ENCODE measurements at places on chromosomes 2 and 18.
A peak's percentile ranks its signal among the peaks of the same experiment; 100 is the strongest.

- no peak for DNase-seq
Measured at GRCh38 chr2:162435676-162436075, 91.7 kb downstream of the GCA start.

GRCh38 chr2:180985771-180986395 lies 5.5 kb downstream of the UBE2E3 start:
- no peak for DNase-seq

DNA sequence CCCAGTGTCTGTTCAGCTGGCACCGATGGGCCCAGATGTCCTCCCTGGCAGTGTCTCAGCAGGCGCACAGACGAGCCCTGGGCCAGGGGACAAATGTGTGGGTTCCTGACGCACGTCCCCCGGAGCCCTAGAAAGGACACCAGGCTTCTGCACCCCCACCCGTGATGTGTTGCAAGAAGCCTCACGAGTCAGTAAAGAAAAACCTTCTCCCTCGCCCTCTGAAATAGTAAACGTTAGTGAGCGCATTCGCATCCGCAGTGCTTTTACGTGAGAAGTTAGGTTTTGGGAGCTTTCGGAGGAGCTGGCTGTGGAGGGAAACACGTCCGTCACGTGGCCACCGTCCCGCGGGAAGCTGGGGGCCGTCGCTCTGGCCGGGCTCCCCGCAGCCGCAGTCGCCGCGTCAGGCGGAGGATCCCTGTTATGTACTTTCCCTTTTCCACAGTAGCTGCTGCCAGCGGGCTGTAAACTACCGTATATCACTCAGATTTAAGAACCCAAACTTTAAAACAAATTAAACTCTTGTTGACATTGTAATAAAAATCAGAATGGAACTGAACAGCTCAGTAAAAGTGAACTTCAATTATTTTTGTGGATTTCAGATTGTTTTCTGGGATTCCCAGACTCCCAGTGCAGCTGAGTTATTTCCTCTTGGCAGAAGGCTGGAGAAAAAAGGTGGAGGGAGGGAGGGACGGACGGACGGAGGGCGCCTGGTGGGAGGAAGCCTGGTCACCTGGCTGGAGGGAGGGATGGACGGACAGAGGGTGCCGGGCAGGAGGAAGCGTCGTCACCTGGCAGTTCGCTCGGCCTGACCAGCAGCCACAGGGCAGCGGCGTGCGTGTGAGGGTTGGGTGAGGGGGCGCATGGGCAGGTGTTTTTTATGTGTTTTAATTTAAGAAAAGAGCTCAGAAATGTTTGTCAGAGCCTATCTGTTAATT lies 112.1 kb downstream of the NFATC1 start:
- peak; percentile 86 for DNase-seq

- no peak for DNase-seq
Measured at GRCh38 chr2:150162241-150162942, 325.1 kb downstream of the RND3 start.

DNA sequence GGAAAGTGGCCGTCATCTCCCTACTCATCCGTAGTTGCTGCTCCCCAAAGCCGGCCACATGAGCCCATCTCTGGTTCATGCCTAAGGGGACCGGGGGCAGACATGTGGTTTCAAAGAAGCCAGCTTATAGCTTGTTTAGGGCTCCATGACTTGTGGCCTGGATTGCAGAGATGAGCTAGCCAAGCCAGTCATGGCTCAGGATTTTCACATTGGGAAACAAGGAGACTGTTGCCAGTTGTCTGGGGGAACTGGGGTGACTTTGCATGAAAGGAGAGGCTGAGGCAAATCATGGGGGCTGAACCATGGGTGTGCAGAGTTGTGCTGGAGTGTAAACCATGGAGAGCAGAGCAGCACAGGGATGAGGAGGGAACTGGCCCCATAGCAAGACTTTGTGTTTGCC lies 183.0 kb upstream of the APCDD1 start:
- DNase-seq, result no peak

GRCh38 chr2:220451438-220451837 lies 824.0 kb downstream of the SLC4A3 start:
- no peak for DNase-seq

DNA sequence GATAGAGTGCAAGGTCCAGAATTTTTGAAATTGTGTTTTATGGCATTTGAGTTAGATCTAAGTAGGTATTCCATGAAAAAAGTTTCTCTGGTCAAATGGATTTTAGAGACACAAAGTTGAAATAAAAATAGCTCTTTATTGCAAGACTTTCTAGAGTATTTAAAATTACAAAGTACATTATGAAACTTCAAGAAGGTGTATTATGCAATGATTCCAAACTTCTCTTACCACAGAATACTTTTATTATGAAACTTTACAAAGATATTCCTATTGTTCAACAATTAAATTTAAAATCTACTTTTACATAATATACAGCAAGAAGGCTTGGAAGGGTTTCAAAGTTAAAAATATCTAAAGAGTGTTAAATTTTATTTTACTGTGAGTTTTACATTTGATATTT lies 65.9 kb downstream of the CALCRL start:
- no peak for DNase-seq

DNA sequence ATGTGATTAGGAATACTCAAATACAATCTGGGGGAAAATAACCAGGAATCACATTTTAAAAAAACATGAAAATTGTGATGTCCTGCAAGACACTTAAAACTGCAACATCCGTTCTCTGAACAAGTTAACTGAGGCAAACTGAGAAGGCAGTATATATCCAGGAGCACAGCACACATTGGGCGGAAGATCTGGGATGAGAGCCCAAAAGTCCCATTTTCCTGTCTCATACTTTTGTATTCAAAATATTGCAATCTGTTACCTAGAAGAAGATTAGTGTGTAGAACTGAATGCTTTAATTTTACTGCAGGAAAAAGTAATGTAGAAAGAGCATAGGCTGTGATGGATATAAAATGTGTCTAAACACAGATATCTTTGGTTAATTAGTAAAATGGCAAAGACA lies 276.8 kb upstream of the FANCL start:
- no peak for DNase-seq

DNA sequence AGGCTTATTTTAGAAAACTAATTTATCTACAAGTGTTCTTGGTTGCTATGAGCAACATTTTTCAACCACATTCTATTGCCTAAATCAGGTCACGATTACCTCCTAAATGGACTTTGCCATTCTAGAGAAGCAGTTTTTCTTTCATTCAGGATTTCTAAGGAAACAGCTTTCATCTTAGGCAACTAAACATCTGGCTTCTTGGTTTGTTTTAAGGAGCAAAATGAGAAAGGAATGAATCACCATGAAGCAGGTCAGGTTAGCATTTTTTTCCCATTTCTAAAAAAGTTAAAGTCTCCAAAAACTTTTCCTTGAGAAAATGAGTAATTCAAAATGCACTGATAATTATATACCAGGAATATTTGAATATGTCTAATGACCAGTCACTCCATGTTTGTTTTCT lies 114.8 kb downstream of the GAREM1 start:
- DNase-seq, result no peak

DNA sequence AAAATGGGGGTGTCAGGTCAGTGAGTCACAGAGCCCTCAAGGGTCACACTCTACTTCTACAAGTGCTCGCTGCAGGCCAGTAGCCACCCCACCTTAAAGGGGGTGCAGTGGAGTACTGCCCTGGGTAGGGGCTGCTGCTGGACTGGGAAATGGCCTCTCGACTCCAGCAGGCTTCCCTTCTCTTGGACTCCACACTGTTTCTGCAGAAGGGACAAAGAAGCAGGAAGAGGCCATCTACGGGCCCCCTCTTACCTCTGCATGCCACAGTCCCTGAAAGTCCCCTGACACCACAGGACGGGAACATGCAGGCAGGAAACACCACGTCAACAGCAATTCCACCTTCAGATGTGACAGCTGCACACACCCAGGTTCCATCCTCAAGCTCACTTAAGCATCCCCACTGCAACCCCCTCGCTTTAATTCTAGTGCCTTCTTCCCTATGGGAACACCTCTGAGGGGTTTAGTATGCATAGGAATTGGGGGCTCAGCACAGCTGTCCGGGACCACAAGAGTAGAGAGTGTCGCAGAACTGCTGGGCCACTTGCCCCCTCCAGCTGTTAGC lies 22.3 kb downstream of the SNED1 start:
- DNase-seq, result no peak

- DNase-seq, result no peak
Measured at GRCh38 chr2:44296653-44297052, 21.4 kb downstream of the SLC3A1 start.

GRCh38 chr18:55500316-55501086 lies 87.5 kb downstream of the TCF4 start:
- no peak for DNase-seq

GRCh38 chr18:41490861-41491260 lies 464.2 kb upstream of the PIK3C3 start:
- DNase-seq, result no peak

DNA sequence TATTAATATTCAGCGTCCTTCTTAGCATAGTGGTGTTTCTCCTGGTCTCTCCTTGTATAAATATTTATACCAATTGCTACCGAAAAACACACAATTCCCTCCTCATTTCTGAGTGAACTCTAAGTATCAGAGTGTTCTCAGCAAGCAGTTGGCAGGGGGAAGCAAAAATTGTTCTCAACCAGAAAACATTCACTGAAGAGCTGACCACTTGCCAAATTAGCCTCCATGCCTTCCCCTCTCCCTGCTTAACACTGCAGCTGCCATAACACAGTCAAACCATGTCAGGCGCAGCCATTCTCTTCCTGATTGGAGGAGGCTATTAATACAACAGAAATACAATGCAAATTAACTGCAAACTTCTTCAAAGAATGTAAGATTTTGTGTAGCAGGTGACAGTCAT lies 105.0 kb downstream of the COL6A3 start:
- DNase-seq, result no peak

GRCh38 chr2:222451224-222451674 lies 26.9 kb downstream of the SGPP2 start:
- no peak for DNase-seq

DNA sequence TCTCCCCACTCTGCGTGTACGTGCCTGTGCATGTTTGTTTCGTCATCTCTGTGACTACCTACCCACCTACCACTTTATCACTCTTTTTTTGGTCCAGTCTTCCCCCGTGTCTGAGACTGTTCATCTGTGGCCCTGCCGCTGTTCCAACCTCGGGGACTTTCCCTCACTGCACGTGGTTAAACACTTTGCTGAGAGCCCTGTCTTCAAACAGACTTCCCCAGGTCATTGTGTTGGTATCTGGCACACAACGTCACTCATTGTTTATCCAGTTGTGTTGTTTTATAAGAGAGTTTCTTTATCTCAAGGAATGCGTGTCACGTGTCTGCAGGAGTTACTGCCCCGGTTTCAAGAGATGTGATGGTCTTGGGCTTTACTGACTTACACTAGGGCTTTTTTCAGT lies 262.0 kb upstream of the RASGRP3 start:
- no peak for DNase-seq

DNA sequence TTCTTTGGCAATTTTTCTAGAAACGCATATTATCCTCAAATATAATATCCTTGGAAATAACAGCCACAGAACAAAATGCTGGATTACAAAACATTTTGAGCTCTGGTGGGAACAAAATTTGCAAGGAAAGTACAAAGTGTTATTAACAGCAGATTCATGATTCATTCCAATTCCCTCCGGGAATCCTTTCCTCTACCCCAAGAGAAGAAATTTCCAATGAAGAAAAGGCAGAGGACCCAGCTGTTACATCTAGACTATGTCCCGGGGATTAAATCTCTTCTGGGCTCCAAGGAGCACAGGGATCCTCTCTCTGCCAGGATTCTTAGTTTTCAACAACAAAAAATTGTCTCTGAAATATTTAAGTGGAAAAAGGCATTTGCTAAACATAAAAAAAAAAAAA lies 51.6 kb upstream of the TMEFF2 start:
- DNase-seq, result no peak

DNA sequence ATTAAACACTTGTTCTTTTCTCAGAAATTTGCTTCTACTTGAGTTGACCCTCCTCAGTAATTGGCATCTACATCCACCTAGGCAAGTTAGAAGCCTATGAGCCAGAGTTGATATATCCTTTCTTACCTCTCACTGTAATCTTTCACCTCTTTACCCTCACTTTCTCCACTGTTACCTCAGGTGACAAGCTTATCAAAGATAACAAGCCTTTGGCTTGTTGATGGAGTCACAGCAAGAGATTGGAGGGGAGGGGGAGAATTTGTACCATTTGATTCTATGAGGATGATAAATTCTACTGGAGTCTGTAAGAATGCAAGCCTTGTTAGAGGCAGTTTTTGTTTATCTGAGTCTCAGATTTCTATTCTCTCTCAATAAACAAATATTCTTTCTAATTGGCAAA lies 171.0 kb upstream of the CAVIN2 start:
- no peak for DNase-seq

DNA sequence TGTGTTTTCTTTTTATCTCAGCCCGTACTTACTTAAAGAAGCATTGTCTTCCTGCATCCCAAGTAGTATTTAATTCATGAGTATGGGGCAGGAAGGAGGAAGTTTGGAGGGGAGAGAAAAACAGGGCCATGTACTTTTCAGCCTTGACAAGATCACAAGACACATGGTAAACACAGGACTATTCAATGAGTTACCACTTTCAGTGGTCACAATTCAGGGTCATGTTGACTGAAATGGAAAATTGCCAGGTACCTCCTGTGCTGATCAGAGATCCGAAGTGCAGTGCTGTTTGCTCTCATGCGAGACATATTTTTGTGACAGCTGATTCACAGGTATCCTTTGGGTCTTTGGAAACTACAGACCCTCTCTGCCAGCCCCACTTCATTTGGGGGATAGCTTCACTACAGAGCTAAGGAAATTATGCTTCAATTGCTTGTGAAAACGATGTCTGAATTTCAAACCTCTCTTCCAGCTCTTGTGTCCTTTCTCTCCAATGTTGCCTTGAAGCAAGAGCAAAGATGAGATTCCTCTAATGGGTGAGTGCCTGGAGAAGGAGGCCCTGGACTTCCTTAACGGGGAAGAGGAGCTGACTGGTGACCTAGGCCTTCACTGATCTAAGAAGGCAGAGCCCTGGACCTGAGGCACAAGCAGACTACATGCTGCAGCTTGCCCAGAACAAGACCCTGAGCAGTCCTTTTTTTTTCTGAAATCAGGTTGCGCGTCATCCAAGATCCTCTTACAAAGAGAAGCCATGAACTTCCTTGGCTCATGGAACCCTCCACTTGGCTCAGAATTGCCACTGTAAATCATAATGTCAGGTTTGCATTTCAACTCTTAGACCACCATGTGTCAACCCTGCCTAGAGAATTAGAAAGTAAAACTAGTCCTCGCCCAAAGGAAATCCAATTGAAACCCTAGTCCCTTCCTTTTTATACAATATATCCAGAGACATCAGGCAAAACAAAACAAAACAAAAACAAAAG lies 44.1 kb downstream of the EVA1A start:
- no peak for DNase-seq

DNA sequence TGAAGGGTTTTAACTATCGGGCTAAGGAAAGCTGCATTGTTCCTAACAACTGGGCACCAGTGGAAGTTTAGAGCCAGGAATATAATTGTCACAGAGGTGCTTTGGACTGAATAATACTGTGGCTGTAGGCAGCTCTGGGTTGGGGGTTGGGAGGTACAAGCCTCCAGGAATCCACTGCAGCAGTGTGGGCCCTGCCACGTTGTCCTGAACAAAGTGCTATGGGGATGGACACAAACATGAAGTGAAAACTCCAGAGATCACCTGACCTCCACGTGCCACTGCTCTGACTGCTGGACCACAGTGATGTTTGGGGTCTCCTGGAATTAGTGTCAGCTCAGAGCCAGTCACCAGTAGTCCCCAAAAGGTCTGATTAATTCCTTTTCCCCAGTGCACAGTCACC lies 110.9 kb downstream of the BCL2 start:
- no peak for DNase-seq

All from suprapubic skin (tissue), 4 donors.